ENCODE measurements at places on chromosomes 5 and 9.

GRCh38 chr5:143442385-143442784 is 38.9 kb upstream of the NR3C1 start:
- no peak for DNase-seq

- no peak for DNase-seq
Measured at GRCh38 chr9:40907657-40908624, 220.5 kb downstream of the FOXD4L6 start.

DNA sequence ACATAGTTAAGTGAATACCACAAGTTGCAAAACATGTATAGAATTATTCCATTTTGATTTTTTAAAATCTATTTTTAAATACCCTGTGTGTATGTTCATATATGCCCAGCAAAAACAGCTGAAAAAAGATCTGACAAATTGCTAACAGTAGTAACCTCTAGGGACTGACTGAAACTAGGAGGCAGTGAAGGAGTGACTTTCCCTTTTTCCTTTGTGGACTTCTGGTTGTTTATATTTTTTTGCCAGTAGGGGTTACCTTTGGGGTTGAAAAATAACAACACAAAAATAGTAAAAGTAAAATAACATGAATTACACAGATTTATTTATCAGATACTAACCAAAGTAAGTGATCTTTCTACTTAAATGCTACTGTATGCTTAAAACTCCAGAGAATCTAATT is 2.9 kb downstream of the MEGF9 start:
- DNase-seq: no peak

- DNase-seq: no peak
Measured at GRCh38 chr9:13807118-13807517, 506.8 kb downstream of the NFIB start.

- DNase-seq: no peak
Measured at GRCh38 chr5:59034498-59035186, 451.8 kb downstream of the RAB3C start.

- DNase-seq: no peak
Measured at GRCh38 chr9:37066139-37066725, 32.2 kb upstream of the PAX5 start.

DNA sequence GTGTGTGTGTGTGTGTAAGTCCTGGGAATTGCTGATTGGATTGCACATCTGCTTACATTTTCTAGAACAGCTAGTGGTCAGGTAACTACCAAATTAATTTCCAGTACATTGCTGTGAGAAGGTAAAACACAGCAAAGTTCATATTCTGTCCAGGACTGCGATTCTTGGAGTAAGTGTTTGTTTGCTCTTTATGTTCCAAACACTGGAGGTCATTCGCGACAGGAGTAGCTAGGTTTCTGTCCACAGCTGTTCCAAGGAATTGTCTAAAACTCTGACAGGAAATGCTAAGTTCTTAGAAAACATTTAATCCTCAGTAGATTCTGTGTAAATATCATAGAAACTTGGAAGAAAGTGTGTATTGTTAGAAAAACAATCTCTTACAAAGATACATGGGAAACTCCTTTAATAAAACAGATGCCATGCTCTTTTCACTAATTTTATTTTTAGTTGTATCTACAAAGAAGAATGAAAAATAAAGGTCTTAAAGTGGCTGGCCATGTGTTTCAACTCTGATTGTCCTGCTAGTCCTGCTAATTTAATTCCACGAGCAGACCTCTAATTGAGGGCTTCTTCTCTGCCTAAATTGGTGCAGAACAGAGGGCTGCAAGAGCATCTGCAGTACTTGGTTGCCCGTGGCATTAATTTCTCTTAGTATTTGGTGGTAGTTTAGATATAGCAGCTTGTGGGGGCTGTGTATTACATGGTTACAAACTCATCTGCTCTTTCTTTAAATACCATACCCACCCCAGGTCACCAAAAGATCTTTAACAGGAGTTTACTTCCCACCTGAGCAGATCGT is 464.5 kb downstream of the RASEF start:
- DNase-seq: no peak

Measured in NCI-H1048 (cell line).